ENCODE measurements at places on chromosomes 7 and 10.
A peak's percentile ranks its signal among the peaks of the same experiment; 100 is the strongest.

DNA sequence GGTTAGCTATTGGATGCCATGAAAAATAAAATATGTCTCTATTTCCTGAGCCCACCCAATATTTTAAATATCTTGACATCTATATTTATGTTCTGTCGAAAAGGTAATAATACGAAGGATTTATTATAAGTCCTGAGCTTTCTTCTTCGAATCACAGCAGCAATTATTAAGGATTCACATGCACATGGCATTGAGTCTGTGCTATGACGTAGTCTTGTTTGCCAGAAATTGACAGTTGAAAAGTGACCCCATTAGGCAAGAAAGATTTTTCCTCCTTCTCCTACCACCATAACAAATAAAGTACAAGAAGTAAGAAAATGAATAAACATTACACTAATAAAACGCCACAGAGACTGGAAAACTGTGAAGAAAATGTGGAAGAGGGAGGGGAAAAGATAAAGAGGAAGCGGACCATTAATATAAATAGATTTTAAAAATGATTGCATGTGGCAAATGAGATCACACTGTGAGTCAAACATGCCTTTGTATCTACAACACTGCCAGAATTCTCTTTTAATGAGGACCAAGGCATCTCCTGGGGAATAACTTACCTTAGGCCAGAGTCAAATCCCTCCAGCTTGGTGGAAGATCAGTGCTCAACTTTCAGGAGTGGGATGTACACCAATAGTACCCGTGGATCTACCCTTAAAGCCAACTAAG is 21.6 kb downstream of the FZD1 start:
- DNase-seq: no peak

DNA sequence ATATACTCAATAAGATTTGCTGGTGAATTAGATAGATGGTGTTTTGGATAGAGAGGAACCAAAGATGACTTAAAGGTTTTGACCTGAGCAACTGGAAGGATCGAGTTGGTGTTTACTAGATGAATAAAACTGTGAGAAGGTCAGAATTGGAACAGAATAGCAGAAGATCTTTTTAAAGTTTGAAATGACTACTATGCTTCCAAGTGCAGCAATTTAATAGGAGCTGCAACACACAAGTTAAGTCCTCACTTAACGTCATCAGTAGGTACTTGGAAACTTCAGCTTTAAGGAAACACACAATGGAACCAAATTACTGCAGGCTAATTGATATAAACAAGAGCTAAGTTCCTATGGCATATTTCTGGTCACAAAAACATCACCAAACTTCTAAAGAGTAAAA is 86.5 kb downstream of the RTKN2 start:
- DNase-seq: no peak

GRCh38 chr10:42992156-42992956 is 84.5 kb upstream of the RET start:
- no peak for DNase-seq

DNA sequence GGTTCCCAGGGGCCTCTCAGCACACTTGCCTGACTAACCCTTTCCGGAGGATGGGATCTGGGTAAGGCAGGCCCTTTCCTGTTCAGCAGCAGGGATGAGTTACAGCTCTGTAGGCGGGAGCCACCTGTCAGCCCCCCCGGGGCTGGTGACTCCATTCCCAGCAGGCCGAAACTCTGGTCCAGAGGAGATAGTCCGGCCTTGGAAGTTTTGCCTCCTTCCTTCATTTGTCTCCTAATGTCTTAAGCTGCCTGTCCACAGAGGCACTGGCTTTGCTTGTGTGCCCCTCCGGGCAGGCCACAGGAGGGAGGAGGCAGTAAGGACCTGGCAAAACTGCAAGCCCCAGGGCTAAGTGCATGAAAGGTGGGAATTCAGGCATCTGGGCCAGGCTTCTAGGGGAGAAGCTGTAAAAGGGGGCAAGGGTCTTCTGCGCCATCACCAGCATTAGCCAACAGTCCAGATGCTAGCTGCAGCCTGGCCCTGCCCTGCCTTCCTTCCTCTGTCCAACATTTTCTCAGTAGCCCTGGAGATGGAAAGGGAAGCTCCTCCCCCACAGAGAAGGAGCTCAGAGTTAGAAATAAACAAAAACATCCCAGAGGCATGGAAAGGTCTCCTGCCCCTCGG is 1.2 kb downstream of the ADIRF start:
- peak; percentile 92 for DNase-seq

GRCh38 chr10:88990384-88991160 is at the start of gene FAS:
FAS (plus strand) TSS chr10:88990798; CDS start chr10:88990877, 79 bp downstream.
- DNase-seq: no peak

DNA sequence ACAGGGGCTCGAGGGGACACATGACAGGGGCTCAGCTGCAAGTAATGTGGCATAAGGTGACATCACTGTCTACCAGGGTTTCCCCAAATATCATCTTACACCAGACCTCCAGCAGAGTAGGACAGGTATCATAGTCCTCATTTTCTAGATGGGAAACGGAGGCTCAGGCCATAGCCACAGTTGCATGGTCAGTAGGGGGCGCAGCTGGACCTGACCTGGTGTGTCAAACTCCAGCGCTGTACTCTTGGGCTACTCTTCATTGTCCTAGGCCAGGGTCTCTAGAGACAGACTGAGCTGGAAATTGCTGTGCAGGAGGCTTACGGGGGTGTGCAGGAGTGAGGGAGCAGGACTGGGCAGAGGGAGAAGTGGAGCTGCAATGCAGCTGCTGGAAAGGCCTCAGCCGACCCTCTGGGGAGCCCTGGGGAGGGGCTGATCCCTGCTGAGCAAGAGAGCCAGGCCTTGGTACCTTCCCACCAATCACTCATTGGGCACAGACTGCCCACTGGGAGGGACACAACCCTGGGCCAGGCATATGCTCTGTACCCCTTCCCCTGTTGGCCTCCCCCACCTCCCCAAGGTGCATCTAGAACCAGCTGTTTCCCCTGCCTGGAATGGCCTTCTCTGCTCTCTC is 89.9 kb downstream of the CDH23 start:
- DNase-seq: no peak

- no peak for DNase-seq
Measured at GRCh38 chr7:120110169-120110568, 162.8 kb upstream of the KCND2 start.

DNA sequence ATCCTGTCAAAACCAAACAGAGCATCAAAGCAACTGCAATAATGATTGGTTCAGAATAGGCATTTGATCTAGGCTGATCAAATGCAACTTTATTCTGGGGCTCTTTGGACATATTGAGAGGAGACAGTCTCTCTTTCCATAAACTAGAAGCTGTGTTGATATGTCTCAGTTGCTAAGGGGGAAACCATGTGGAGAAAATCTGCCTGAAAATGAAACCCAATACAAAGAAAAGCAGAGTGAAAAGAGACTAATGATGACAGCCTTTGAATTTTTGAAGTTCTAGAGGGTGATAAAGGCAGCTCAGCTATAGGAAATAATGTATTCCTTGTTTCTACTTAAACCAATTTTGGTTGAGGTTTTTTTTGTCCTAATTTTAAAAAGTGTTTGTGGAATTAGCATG is 941.8 kb upstream of the POT1 start:
- DNase-seq: no peak

- no peak for DNase-seq
Measured at GRCh38 chr7:96167424-96167823, 154.5 kb downstream of the SLC25A13 start.

DNA sequence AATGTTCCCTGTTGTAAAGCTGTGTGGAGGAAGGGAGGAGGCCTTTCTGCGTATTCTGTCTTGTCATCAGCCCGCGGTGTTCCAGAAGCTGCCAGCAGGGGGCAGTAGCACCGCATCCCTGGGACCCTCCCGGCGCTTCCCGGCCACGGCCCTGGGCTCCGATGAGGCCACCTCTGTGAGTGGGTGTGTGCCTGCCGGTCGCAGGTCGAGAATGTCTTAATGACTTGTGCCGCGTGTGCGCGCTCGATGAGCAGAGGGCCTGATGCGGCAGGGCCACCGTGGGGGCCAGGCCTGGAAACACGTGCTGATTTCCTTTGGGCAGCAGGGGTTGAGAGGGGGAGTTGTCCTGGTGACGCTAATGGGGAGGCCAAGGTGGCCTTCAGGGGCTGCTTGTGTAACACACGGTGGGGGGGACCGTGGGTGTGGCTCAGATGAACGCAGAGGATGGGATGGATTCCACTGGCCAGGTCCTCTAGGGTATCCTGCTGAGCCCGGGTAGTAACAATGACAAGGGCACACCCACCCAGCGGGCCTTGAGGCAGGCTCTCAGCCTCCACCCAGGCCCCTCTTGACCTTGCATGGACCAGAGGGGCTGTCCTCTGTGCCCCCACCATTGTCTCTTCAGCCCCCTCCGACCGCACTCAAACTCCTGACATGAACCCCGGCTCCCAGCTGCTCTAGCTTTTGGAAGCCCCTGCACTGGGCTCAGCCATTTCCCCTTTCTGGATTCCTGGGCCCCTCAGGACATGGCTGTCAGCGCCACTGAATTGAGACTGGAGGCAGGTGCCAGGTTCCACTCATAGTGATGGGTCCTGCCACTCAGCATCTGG is 135.9 kb upstream of the PODXL start:
- no peak for DNase-seq

GRCh38 chr7:145784809-145785780 is 331.5 kb upstream of the CNTNAP2 start:
- DNase-seq: no peak

- no peak for DNase-seq
Measured at GRCh38 chr7:7967886-7968543, 581 bp upstream of the GLCCI1 start.

DNA sequence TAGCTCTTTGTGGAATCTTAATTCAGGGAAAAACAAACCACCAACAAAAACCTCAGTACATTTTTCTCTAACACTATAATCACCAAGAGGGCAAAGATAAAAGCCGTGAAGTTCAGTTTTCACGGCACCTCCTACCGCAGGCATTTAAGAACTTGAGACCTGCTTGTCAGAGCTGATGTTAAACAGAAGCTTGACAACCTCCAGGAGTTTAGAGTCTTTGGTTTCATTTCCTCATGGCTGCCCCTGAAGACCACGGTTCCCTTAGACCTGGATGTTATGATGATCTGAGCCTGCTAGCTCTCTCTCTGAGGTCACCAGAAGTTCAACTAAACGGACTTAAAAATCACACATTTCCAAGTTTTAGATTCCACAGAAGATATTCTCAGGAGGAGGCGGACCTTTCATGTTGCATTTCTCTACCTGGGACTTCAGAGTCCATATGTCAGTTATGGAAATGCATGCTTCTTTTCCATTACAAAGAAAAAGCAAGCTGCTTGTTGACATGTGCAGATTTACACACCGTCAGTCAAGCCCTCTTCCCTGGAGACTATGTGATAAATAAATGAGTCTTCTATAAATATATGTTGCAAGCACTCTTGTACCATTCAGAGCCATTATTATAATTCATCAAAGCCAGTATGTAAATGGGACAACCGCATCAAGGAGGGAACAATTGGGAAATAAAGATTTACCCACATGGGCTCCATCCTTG is 258.0 kb downstream of the GFRA1 start:
- DNase-seq: peak; percentile 25

All from vagina (tissue), 2 donors.